ENCODE measurements at places on chromosomes 7 and 10. TPM values are rescaled to one million over a fixed set of nuclear protein-coding genes. Genes with fewer than 3 reads are reported as not detected.

- DNase-seq, result no peak
Observed at GRCh38 chr10:93346694-93347093, 135.4 kb downstream of the MYOF start.

INSIG1 gene
- total RNA-seq, result 46.9 TPM

DNA sequence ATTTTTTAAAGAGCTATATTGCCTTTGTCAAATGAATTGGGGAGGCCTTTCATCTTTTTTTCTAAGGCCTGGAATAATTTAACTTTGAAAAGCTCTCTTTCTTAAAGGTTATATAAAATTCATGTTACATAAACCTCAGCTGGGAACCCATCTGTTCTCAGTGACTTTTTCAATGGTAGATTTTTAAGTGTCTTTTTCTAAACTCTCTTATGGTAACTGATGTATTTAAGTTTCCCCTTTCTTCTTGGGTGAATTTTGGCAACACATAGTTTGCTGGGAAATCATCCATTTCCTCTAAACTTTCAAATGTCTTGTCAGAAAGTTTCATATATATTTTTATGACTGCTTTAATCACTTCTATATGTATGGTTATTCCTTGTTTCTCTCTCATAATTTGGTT lies 362.2 kb upstream of the KLF6 start:
- DNase-seq, result no peak

GRCh38 chr10:43962346-43963191 lies 313.9 kb upstream of the ZNF32 start:
- no peak for DNase-seq

GRCh38 chr7:130896898-130897514 lies 163.0 kb upstream of the KLF14 start:
- DNase-seq, result peak; percentile 71
